HL-60 (cell line): ENCODE measurements at places on chromosomes 1 and 21.

- DNase-seq = no peak
Observed at GRCh38 chr21:26849428-26850115, 4.4 kb upstream of the ADAMTS1 start.

GRCh38 chr1:180672505-180672904 lies 40.7 kb downstream of the XPR1 start:
- no peak for DNase-seq

- no peak for DNase-seq
Observed at GRCh38 chr1:236576004-236576403, 28.3 kb downstream of the HEATR1 start.

DNA sequence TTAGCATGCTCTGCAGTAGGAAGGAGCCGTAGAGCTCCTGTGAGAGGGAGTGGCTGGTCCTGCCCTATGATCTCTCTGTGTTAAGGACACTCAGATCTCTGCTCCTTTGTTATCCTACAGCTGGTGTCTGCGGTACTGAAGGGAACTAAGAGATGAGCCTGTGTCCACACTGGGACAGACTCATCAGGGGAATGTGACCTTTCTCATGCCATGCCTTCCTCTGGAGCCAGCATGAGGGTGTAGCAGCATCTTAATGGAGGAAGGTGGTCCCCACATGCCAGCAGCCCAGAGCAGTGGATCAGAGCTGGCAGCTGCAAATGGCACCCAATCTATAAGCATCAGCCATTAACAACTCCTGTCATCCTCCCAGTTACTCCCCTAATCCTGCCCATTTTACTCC lies 24.7 kb upstream of the GUCA2B start:
- DNase-seq = no peak

DNA sequence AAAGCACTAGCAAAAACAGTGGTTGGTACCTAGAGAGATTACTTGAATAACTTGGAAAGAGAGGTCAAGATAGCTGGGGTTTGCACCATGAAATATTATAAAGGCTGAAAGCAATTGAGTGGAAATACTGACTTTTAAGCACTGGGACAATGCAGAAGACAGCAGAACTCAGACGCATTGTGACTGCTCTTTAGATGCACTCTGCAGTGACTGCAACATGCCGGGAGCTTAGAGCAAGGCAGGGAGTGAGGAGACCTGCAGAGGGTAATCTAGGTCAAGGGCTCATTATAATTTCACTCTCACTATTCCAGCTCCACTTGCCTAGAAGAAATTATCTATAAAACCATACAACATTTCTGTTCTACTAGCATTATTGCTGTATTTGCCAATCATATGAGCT lies 36.6 kb downstream of the OLFM3 start:
- no peak for DNase-seq

GRCh38 chr1:201884425-201884824 lies 4.3 kb upstream of the SHISA4 start:
- no peak for DNase-seq
